Caco-2 (cell line): ENCODE measurements at places on chromosomes 12 and 14.

GRCh38 chr12:51051787-51052186 lies 3.7 kb downstream of the LETMD1 start:
- DNase-seq = no peak

- no peak for DNase-seq
Measured at GRCh38 chr14:81172353-81172752, 48.4 kb downstream of the GTF2A1 start.

GRCh38 chr14:94213021-94213420 lies 38.9 kb downstream of the PPP4R4 start:
- DNase-seq = no peak

- no peak for DNase-seq
Measured at GRCh38 chr12:99282086-99282485, 365.5 kb upstream of the GARIN6 start.
